ENCODE measurements at places on chromosomes 6 and 20.
A peak's percentile ranks its signal among the peaks of the same experiment; 100 is the strongest.

DNA sequence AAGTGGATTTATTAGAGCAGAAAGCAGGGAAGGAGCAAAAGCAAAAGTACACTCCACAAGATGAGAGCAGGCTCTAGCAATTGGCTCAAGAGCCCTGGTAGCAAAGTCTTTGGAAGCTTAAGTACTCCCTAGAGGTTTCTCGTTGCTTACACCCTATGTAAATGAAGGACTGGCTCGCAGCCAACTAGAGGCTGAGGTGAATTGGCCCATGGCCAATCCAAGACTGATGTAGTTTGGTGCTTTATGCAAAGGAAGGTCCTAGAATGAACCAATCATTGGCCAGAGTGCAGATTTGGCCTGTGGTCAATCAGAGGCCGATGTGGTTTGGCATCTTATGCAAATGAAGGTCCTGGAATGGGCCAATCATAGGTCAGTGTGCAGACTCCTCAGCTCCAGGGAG, 191.3 kb upstream of the ARID1B start:
- no peak for DNase-seq

- DNase-seq, result no peak
Observed at GRCh38 chr6:127554435-127555006, 22.5 kb upstream of the C6orf58 start.

DNA sequence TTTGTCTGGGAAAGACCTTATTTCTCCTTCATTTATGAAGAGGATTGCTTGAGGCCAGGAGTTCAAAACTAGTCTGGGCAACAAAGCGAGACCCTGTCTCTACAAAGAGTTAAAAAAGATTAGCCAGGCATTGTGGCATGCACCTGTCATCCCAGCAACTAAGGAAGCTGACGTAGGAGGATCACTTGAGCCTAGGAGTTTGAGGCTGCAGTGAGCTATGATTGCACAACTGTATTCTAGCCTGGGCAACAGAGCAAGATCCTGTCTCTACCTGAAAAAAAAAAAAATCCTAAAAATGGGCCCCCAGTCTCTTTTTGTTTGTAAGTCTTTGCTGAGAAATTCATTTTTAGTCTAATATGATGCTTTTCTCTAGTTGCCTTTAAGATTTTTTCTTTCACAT, 29.2 kb upstream of the EIF2S2 start:
- DNase-seq, result no peak

DNA sequence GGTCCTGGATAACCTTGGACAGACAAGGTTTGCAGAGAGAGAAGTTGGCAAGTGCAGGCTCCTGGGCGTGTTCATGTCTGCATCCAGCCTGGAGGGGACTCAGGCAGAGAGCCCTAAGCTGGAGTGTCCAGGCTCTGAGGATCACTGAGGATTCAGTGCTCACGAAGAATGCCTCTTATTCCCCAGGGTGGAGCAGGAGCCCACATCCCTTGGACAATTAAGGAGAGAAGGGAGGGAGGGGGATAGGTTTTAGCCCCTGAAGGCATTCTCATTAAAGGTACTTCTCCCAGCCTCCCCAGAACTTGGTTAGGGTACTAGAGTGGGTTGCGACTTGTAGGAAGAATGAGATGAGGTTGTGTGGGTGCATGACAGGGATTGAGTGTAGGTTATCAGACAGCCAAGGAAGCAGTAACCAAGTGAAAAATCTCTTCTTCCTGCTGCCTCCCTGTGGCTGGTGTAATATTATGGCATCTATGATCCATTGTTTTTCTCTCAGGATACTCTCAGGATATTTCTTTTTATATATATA, 680 bp downstream of the HLA-DPB1 start:
- no peak for DNase-seq

DNA sequence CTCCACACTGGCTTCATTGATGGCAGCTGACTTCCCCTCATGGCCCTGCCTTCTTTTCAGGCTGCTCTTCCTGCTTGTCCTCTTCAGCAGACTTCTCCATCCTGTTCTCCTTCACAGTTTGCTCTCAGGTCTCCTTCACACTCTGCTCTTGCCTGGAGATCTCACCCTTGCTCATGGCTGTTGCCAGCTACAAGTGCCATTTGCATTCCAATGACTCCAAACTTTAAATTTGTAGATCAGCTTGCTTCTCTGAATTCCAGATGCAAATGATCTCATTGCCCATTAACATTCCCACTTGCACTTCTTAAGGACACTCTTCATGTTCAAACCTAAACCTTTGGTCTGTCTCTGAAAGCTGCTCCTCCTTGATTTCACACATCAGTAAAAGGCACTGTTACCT, 343.0 kb downstream of the QKI start:
- DNase-seq, result no peak

GRCh38 chr20:61447952-61448351, 195.9 kb downstream of the CDH4 start:
- no peak for DNase-seq

GRCh38 chr6:166605752-166606151, 19.3 kb upstream of the RAMACL start:
- DNase-seq, result no peak

DNA sequence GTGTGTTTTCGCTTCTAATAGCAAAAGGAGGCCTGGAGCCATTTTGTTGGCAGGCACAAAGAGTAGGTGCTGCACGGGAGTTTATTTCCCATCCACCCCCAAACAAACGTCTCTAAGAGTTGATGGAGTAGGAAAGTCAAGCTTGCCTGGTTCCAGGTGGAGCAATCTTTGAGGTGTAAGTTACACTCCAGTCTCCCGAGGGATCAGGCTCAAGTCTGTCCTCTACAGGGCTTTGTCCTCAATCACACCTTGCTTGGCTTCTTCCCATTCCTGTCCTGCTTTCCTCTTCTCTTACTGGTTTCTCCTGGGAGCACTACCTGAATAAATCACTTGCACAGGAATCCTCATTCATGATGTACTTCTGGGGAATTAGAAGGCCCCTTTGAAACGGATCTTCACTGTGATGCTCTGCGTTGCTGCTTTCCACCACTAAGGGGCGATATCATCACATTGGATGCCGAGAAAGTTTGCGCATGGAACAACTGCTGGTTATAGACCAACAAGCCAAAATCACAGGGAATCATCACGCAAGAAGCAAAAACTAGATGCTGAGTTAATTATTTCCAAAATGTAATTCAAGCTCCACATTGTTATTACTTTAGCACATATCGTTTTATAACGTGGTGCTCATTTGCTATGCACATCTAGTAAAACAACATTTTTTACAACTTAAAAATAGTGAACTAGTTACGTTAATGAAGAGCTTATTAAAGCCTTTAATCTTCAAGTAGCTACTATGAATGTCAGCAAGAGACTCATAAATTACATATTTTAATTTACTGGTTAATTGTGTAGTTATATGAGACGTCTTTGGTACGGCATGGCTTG, 156.8 kb downstream of the DNAH8 start:
- no peak for DNase-seq

DNA sequence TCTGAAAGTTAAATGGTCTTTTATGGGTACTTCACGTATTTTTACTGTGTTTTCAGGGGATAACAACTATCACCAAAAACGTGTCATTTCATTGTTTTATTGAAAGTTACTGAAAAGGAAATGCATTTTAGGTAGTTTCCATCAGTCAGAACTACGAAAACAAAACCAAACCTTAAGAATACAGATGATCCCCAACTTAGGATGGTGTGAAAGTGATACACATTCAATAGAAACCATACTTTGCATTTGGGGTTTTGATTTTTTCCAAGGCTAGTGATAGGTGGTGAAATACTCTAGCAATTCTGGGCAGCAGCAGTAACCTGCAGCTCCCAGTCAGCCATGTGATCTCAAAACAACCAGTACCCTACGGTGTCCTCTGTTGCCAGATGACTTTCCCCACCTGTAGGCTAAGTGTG, 25.9 kb upstream of the EFHC1 start:
- DNase-seq, result no peak

GRCh38 chr6:31405996-31406395, 2.6 kb downstream of the MICA start:
- no peak for DNase-seq

- DNase-seq, result peak; percentile 12
Observed at GRCh38 chr20:47529840-47530239, 28.2 kb downstream of the NCOA3 start.

DNA sequence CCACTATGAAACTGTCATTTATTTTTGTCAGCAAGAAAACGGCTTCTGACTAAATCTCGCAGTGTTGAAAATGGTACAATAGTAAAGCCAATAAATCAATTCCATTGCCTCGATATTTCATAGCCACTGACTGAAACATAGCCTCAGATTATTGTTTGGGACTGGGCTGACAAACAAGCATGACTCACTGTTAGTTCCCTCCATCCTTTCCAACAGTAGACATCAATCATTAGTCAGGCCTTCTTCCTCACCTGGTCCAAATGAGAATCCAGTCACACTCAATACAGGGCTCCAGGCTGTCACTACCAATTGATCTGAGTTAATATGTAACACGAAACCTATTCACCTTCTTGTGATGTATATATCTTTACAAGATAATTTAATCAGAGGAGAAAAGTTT, 66.1 kb downstream of the ADGRB3 start:
- no peak for DNase-seq

Data from AG09319 (cell line).